ENCODE measurements at places on chromosomes 13 and 19.
A peak's percentile ranks its signal among the peaks of the same experiment; 100 is the strongest.

GRCh38 chr19:16778796-16779411 lies 50.3 kb upstream of the SIN3B start:
- peak; percentile 53 for DNase-seq

DNA sequence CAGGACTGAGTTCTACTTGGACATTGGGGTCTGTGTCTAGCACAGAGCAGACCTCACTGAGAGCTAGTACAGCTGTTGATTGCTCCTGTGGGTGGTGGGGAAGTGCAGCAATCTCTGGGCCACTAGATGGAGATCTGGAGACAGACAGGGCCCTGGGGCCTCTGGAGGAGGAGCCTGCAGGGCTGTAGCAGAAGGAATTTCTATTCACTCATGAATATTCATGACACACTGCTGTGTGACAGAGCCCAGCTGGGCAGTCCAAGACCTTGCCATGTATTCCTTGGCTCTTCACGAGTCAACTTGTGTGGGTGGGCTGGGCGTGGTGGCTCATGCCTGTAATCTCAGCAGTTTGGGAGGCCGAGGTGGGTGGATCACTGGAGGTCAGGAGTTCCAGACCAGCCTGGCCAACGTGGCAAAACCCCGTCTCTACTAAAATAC lies 37.5 kb downstream of the SUGP2 start:
- DNase-seq, result peak; percentile 52

- no peak for DNase-seq
Measured at GRCh38 chr13:64397701-64398100, 2832.4 kb downstream of the PCDH9 start.

DNA sequence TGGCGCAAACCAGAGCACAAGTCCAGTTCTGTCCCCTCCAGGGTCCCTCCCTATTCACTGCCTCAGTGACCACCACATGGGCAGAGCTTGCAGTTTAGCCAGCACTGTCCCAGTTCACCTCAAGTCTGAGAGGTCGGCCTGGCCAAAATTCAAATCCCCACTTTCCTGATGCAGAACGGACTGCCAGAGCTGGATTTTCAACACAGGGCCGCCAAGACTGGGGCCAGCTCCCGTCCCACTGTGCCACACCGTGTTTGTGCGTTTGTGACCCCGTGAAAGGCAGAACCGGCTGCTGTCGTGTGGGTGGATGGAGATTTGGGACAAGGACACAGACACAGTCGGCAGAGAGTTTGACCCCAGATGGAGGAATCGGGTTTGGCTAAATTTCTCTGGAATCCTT lies 176.7 kb downstream of the URI1 start:
- DNase-seq, result no peak

DNA sequence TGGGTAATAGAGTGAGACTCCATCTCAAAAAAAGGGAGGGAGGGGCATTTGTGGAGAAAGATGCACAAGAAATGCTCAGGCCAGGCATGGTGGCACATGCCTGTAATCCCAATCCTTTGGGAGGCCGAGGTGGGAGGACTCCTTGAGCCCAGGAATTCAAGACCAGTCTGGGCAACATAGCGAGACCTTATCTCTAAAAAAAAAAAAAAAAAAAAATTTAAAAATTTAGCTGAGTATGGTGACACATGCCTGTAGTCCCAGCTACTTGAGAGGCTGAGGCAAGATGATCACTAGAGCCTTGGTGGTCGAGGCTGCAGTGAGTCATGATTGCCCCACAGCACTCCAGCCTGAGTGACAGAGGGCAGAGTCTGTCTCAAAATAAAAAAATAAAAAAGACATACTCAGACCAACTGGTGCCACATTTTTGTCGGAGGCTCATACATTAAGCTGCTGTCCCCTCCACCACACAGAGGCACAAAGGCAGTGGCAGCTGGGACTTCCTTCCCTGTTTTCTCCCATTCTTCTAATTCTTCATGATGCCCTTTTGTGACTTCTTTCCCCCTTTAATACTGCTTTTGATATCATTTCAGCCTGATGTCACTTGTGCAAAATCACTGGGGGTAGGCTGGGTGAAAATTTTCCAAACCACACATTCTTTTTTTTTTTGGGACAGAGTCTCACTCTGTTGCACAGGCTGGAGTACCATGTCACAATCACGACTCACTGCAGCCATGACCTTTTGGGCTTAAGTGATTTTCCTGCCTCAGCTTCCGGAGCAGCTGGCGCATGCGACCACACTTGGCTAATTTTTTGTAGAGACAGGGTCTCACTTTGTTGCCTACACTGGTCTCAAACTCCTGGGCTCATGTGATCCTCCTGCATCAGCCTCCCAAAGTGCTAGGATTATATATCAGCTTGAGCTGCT lies 26.8 kb upstream of the CXCL17 start:
- DNase-seq, result no peak

DNA sequence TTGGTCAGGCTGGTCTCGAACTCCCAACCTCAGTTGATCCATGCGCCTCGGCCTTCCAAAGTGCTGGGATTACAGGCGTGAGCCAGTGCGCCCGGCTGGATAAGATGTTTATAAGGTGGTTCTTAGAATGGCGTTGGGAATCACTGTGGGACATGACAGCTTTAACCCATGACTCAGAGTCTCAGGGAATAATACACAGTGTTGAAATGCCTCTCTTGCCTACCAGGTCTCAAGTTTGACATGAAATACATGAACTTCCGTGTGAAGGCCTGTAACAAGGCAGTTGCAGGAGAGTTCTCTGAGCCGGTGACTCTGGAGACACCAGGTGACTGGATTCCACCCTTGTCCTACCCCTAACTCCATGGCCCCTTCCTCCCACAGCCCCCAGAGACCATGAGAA lies 12.6 kb downstream of the FSD1 start:
- no peak for DNase-seq

DNA sequence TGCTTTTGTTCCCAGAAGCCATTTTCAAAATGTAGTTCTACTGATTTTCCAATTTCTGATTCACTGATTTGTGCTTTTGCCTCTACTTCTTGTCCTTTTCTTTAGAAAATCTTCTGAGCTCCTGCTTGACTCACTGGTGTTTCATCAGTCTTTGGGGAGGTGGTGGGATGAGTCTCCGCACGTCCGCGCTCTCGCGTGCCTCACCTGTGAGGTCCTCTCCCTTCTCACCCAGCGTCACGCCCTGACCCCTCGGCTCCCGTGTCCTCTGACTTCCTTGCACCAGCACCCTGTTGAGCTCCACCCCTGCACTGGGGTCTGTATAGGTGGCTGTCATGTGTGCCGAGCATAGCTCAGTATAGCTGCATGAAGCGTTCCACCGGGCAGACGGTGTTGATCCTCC lies 52.7 kb upstream of the MCF2L start:
- DNase-seq, result no peak

DNA sequence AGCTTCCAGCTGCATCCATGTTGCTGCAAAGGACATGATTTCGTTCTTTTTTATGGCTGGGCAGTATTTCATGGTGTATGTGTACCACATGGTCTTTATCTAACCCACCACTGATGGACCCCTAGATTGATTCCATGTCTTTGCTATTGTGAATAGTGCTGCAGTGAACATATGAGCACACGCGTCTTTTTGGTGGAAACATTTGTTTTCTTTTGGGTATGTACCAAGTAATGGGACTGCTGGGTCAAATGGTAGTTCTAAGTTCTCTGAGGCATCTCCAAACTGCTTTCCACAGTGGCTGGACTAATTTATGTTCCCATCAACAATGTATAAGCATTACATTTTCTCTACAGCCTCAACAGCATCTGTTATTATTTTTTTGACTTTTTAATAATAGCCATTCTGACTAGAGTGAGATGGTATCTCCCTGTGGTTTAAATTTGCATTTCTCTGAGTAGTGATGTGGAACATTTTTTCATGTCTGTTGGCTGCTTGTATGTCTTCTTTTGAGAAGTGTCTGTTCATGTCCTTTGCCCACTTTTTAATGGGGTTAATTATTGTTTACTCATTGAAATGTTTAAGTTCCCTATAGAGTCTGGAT lies 6.8 kb upstream of the UBE2L5 start:
- no peak for DNase-seq

- DNase-seq, result no peak
Measured at GRCh38 chr13:82976499-82976898, 905.8 kb downstream of the SLITRK1 start.

DNA sequence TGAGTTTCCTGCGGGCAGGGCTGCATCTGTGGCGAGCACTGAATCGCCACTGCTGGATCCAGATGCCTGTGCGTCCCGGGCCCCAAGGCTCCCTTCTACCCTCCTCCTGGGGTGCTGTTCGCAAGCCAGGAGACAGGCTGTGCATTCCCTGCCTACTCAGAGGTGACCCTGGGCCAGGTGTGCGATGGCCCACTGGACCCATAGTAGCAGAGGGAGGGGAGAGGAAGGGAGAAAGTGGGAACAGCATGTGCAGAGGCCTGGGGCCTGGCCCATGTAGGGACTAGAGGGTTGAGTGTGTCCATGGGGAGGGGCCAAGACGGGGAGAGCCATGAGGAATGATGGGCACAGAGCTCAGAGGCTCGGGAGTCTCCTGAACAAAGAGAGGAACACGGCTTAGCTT lies 27.3 kb downstream of the CARM1 start:
- no peak for DNase-seq

DNA sequence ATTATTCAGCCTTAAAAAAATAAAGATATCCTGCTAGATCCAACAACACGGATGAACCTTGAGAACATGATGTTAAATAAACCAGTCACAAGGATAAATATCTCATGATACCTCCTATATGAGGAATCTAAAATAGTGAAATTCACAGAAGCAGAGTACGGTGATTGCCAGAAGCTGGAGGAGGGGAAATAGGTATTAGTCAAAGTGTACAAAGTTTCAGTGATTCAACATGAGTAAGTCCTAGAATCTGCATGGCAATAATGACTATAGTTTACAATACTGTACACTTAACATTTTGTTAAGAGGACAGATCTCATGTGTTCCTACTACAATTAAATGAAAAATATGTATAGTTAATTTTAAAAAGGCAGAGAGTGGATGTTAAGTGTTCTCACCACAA lies 206.6 kb upstream of the SLC10A2 start:
- DNase-seq, result no peak

- no peak for DNase-seq
Measured at GRCh38 chr13:22562116-22562515, 618.7 kb upstream of the SGCG start.

GRCh38 chr13:22589880-22590279 lies 590.9 kb upstream of the SGCG start:
- no peak for DNase-seq

DNA sequence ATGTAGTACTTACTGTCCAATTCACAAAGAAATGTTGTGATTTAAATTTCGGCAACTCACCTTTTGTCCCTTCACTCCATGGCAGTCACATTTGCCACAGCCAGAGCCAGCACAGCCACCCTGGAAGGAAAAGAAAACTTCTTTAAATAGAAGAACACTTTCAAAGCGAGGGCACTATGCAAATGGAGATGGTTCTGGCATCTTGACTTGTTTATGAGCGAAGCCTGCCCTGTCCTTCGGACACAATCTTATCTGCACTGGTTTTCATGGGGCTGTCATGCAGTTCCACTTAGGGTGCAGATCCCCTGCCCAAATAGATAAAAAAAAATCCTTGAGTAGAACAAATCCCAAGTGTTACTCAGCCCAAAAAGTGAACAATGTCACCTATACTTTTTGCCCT lies 64.3 kb downstream of the COL4A1 start:
- DNase-seq, result no peak

DNA sequence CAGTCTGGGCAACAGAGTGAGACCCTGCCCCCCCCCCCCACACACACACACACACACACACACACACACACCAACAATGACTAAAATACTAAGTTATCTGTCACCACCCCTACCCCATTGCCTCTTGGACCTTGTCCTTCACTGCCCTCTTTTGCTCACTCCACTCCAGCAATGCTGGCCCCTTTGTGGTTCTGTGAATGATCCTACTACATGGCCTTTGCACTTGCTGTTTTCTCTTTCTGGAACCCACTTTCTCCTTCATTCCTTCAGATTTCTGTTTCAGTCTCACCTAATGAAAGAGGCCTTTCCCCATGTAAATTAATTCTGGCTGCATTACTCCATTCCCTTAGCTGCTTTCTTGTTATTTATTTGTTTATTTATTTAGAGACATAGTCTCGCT lies 2.5 kb upstream of the SAMD4B start:
- no peak for DNase-seq

- no peak for DNase-seq
Measured at GRCh38 chr19:1952635-1953034, 11.7 kb downstream of the CSNK1G2 start.

GRCh38 chr13:25977216-25977615 lies 74.6 kb downstream of the SHISA2 start:
- DNase-seq, result no peak

- no peak for DNase-seq
Measured at GRCh38 chr13:51532736-51533197, 51.5 kb upstream of the WDFY2 start.

- DNase-seq, result no peak
Measured at GRCh38 chr19:13547102-13547501, 40.8 kb upstream of the CACNA1A start.

DNA sequence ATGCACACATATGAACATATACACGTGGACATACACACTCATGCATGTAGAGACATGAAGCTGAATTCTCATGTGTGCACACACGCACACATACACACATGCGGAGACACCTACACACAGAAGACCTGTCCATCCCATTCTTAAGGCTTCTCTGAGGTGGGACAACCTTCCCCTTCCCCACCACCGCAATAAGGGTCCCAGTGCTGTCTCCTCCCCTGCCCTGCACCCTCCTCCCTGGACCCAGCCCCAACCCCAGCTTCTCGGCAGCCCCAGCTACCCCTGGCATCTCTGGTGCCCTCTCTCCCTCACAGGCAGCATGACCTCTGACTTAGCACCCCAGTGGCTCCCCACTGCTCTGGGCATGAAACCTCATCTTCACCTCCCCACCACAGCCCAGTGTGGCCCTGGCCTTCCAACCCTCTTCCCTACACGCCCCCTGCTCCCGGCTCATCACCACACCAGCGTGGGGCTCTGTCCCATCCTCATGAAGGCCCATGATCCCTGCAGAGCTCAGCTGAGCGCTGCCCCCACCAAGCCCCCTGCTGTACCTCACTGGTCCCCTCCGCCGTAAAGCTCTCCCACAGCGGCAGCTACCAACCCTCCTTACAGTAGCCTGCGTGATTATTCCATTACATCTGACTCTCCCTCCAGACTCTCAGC lies 204.1 kb upstream of the ZNF536 start:
- no peak for DNase-seq

GRCh38 chr19:35342430-35342829 lies 5.3 kb upstream of the FFAR1 start:
- no peak for DNase-seq

DNA sequence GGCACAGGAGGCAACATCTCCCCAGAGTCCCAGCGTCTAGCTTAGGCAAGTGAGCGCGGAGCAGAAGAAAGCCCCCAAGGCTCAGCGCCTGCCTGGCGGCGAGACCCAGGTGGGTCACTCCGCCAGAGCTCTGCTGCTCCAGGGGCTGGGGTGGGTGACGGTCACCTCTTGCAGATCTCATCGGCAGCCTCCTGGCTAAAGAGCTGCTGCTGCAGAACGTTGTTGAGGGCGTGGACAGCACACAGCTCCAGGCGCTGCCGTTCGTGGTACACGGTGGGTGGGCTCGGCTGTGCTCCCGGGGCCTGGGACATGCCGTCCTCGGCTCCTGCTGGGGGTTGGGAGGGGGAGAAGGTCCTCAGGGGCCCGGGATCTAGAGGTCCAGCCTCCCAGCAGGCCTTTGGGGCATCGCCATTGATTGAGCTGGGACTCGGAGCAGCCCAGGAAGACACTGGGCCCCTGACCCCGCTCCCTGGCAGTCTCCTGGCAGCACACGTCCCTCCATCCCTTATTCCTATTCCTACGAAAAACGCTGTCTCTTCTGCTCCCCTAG lies 795 bp downstream of the JOSD2 start:
- peak; percentile 52 for DNase-seq

- no peak for DNase-seq
Measured at GRCh38 chr19:36573895-36574720, 1.0 kb upstream of the ZNF529 start.

- DNase-seq, result peak; percentile 90
Measured at GRCh38 chr19:19490214-19490968, 25.0 kb downstream of the TSSK6 start.

All from femur (tissue), 1 donor.